IMR-90 (cell line): ENCODE measurements at places on chromosomes 1 and 21. TPM values are rescaled to one million over a fixed set of nuclear protein-coding genes. Genes with fewer than 3 reads are reported as not detected.

- DNase-seq = no peak
These were observed 19.7 kb downstream of the EPHA8 start for GRCh38 chr1:22582661-22583635.

- DNase-seq = peak; percentile 60
These were observed 3.2 kb upstream of the CCNL2 start for GRCh38 chr1:1402072-1402900.

GRCh38 chr1:23475134-23475628 is 8.8 kb downstream of the ASAP3 start:
- DNase-seq = peak; percentile 98

- DNase-seq = no peak
These were observed 400.3 kb downstream of the LTN1 start for GRCh38 chr21:28592205-28592865.

GRCh38 chr1:37719572-37720195 is 27.4 kb downstream of the CDCA8 start:
- peak; percentile 10 for DNase-seq

DNA sequence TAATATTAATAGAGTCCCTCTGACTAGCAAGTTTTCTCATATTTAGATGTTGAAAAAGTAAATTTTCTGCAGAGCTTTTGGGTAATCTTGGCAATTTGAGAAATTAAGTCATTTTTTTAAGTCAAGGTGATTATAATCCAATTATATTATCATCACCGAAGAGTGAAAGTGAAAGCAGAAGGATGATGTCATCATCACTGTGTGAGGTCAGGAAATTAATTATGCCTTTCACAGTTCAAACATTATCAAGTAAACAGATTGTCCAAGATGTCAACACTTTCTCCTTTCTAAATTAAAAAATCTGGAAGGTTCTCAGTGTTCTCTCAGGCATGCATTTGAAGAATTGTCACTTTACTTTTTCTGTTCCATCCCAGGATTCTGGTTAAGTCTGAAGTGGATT is 296.0 kb downstream of the TBX15 start:
- no peak for DNase-seq

DNA sequence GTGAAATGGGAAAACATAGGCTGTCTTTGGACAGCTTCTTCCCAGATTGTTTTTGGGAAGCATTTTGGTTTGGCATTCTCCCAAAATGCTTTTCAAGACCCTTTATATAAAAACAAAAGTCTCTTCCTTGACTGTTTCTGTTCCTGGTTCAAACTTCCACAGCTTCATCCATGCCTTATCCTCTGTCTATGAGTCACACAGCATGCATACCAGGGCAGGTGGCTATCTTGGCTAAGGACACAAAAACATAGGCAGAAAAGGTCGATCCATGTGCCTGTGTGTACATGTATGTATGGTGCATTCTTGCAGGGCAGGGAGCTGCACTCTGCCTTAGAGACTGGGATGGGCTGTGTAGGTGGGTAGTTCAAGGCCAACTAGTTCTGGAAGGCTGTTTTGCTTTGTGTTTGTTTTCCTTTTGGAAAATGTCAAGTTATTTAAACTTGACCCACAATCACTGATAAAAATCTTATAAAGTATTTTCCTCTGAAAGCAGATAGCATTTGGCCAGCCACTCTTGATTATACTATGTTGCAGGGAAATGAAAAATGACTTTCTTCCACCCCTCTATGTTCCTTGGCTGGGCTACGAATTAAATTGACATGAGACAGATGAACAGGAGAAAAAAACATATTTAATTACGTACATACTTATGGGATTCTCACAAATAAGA is 437.0 kb downstream of the SIPA1L2 start:
- DNase-seq = peak; percentile 17

TNFRSF18 gene
- total RNA-seq = 0.18 TPM in 1 of 2 replicates, not detected in the other

PCAT6 gene
- 0.56 TPM in 1 of 2 replicates, not detected in the other for total RNA-seq

CHI3L2 gene
- 0.18 TPM in 1 of 2 replicates, not detected in the other for total RNA-seq
